ENCODE measurements at places on chromosomes 16 and 17.

DNA sequence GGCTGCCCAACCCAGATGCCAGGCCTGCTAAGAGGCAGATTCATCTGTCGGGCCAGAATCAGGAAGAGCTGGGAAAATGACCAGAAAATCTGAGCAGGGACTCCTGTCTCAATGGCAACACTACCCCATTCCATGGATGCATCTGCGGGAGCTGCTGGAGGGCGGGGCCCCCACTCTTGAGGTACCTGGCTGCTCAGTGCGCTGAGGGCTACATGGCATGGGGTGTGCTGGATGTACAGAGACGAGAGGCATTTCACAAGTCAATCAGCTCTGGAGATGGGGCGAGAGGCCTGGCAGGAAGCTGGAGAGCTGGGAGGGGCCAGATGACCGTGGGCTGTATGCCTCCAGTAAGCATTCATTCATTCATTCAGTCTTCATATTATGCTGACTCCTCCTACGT is 6.4 kb downstream of the SDK2 start:
- no peak for DNase-seq

GRCh38 chr16:381789-382717 is at the start of gene PGAP6:
TSS of gene PGAP6 (minus strand) at chr16:381978. CDS start at chr16:381821, 157 bp downstream.
- peak; percentile 66 for DNase-seq

DNA sequence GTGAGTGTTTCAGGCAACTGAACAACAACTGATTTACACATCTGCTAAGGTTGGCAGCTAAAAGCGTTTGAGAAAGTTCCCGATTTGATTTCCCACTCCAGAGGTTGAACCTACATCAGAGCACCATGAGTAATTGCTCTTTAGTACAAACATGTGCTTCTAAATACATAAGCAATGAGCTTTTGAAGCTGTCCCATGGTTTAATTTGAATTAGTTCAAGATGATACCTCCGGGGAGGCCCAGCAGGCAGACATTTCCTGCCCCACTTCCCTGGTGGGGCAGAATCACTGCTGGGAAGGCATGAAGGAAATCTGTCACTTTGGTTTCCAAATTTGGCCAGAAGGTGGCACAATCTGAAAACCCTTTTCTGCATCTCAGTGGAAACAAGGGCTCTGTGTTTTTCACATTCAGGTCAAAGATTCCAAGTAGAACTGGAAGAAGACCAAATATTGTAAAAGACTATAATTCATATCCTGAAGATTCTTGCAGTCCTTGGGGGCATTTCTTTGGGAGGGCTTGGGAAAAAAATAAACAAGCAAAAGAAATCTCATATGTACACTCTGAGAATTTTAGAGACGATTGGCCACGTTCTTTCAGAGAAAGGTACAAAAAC is 176.2 kb upstream of the FAM20A start:
- peak; percentile 88 for DNase-seq

- DNase-seq, result no peak
These were observed 9.1 kb downstream of the SHCBP1 start for GRCh38 chr16:46612121-46612520.

- no peak for DNase-seq
These were observed 420.4 kb downstream of the WWOX start for GRCh38 chr16:78519896-78520295.

DNA sequence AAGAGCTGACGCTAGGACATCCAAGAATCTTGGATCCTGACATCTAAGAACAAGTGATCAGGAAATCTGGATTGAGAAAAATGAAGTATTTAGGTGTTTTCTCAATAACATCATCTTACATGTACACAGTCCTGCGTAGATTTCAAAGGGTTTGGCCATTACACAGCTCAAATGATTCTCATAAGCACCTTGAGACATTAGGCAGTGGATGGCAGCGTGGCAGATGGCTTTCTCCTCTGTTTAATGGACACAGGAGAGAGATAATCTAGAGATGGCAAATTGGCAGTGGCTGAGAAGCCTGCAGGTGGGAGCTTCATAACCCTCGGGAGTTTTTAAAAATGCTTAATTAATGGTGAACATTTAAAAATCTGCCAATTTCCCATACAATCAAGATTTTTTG is 137.5 kb downstream of the ZFHX3 start:
- DNase-seq, result no peak

GRCh38 chr16:24273508-24274182 is 17.5 kb downstream of the CACNG3 start:
- DNase-seq, result no peak

- no peak for DNase-seq
These were observed 9.5 kb downstream of the ABCA9 start for GRCh38 chr17:69050999-69051775.

DNA sequence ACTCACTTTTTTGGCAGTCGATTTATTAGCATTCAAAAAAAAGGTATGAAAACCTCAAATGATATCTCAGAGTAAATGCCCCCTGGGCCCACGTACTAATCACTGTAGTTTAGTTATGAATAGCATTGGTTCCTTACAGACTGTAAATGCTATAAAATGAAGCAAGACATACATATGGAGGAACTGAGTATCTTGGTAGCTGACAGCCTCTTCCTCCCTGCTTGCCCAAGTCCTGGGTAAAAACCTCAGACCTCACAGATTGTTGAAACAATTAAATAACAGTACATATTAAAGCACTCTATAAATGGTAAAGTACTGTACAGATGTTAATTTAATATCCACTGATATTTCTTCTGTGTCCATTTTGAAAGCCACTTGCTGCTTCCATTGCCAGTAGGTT is 33.2 kb upstream of the ABCC11 start:
- DNase-seq, result no peak

- DNase-seq, result peak; percentile 9
These were observed 74.1 kb downstream of the NT5M start for GRCh38 chr17:17377071-17377967.

DNA sequence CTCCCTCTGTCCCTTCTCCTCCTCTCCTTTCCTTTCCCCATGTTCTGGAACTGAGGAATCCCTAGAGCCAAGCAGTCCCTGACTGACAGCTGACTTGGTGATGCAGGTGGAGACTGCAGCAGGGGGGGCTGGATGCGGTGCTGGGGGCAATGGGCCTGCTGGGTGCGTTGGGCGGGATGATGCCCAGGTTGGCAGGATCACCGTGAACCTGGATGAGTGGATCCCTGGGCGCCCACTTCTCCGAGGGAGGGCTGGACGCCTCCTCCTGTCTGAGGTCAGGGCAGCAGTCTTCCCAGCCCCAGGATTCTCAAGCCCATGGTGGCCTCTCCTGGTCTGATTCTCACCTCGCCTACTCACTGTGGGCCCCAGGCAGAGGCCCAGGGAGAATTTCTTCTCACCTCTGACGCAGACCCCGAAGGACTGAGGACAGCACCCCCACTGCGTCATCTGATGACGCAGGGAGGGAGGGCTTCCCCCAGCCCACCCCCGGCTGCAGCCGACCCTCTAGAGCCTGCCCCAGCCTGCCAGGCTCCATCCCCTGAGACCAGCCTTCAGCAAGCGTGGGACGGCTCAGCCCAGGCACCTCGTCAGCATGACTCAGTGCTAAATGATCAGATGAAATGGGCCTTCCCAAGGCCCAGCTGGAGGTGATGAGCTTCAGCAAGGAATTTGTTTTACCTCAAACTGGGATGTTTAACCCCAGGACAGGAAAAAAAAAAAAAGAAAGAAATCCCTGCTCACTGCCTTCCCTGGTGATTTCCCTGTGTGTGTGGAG is 188.0 kb upstream of the TNRC6C start:
- no peak for DNase-seq

DNA sequence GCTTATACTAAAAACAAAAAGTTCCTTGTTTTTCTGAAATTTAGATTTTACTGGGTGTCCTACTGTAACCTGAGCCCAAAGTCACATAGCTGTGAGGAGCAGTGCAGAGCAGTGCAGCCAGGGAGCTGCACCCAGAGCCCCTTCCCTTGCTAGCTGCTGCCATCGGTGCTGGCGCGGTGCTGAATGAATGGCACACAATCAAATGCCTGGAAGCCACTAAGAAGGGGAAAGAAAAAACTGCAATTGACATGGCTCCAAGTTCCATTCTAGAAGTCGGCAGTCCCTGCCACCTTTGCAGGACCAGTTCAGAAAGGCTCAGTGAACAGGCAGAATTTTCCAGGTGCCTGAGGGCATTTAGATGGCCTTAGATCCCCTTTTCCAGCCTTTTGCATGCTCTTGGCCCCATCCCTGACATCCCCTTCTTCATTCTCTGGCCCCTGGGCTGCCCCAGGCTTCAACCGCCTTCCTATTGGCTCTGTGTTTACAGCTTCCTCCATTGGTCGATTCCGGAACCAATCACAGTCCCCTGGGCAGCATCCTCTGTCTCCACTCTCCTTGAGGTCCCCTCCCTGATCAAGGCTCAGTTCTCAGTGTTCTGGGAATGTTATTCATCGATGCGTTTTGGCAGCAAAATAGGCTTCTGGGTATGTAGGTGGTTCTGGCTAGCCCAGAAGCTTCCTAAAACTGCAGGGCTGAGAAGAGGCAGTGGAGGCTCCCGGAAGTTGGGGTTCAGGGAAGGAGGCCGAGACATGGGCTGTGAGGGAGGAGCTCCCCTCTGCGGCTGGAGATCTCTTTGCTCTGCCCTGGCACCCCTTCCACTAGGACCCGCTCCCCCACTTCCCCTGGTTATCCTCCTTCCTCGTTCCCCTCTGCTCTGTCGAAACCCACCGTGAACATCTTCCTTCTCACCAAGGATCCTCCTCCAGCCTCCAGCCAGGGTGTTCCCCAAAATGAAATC is 37.9 kb downstream of the ATP2C2 start:
- DNase-seq, result peak; percentile 87

DNA sequence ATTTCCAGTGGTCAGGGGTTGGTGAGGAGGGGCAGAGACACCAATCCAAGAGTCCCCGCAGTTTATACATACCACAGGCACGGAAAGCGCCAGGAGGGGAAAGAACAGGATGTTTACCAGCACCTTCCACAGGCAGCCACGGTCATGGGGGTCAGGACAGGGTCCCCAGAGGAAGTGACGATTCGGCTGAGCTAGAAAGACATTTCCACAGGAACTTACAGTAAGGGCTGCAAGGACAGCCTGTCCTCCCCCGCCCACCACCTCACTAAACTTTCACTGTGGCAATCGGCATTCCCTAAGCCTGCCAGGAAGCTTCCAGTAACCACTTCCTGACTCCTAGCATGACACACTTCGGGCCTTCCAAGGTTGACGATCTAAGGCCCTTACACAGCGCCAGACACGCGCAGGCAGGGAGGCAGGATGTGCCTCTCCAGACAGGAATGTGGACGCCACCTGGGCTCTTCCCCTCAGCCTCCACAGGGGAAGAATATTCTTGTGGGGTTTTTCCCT is 1.2 kb upstream of the MT2A start:
- DNase-seq, result no peak

GRCh38 chr17:65966072-65966695 is 225.7 kb downstream of the CEP112 start:
- DNase-seq, result no peak

GRCh38 chr17:14808425-14808824 is 456.7 kb downstream of the PMP22 start:
- no peak for DNase-seq

DNA sequence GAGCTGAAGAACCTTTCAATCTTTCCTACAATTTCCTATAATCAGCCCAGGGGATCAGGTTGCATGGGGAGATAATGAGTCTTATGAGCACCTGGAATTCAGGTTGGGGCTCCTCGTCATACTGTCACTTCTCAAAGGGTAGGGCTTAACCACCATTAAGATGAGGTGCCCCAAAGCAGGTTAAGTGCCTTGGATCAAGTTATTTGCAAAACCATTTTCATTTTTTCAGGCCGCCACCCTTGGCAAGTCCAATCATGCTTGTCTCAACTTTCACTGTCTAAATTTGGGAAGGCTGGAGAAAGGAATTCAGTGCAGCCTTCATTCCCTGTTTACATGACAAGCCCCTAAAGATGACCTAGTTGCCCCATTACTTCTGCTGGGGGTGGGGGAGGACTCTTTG is 44.9 kb upstream of the TANGO6 start:
- no peak for DNase-seq

DNA sequence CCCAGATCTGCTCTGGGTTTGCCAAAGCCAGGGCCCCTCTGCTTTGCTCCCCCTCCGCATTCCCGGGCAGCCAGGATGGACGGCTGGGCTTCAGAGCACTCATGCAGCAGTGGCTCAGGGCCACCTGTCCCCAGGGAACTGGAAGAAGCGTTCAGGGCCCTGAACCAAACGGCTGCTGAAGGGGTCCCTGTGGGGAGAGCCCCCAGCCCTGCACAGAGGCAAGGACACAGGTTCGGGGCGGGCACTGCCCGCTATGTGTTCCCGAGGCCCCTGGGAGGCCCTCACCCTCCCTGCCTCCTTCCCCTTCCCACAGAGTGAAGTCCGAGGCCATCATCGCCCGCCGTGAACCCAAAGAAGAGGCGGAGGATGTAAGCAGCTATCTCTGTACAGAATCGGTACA is 10.4 kb downstream of the NME3 start:
- no peak for DNase-seq

DNA sequence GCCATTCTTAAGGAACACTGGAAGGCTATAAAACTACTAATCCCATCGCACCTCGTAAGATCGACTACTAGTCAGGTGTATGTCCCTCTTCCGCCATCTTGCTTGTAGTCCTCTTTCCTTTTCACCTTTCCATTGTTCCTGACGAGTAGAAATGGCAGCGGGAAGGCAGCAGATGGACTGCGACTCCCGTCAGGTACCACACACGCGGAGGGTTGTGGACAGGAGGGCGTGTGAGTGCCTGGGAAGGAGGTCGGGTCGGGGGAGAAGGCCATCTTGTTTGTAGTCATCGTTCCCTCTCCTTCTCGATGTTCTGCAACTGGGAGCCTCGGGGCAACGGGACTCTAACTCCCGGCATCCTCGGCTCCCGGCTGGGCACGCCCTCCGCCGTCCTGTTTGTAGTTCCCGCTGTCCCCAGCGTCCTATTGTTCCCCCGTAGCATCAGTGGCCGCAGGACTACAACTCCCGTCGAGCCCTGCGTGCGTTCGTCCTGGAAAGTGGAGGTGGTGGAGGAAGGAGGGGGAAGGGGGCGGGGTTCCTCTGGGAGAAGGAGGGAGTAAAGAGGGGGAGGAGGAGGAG is 324 bp upstream of the FBXL19 start:
- DNase-seq, result peak; percentile 100

- no peak for DNase-seq
These were observed 6.9 kb upstream of the ACTG1 start for GRCh38 chr17:81519284-81520020.

DNA sequence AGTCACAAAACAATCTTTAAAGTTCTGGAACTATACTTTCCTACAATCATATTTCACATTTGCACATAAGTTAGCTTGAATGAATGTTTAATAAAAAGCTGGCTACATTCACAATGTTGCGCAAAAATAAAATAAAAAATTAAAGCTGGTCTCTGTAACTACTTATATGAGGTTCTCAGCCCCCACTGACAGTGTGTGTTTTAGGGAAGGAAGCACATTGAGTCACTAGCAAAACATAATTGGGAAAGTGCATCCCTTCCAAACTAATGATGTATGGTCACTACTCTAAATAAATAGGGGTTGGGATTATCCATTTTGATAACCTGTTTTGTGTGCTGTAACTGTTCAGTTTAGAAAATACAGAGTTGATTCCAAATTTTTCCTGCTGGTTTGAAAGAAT is 251.9 kb downstream of the IRX3 start:
- DNase-seq, result no peak

GRCh38 chr16:49580751-49581303 is 207.2 kb downstream of the C16orf78 start:
- no peak for DNase-seq
